ENCODE measurements at places on chromosomes 7 and 10.

GRCh38 chr7:46755120-46756034 is 826.5 kb downstream of the TNS3 start:
- DNase-seq: no peak

DNA sequence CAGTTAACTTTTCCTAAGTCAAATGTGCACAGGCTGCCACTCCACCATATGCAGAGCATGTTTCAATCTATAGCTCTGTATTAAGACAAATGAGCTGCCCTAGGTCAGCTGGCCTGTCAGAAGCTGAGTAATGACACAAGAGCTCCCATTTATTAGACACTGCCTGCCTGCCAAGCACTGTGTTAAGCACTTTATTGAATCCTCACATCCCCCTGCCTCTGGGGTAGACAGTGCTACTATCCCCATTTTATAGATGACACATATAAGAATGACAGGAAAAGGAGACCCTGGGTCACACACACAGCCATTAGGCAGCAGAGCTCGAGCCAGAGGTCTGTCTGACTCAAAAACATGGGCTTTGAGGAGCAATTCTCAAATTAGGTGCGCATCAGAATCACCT is 179.8 kb upstream of the PDE1C start:
- no peak for DNase-seq

GRCh38 chr7:99204078-99204477 is 3.8 kb downstream of the KPNA7 start:
- no peak for DNase-seq

GRCh38 chr10:84177541-84178141 is 4.0 kb downstream of the GPR15LG start:
- DNase-seq: no peak

DNA sequence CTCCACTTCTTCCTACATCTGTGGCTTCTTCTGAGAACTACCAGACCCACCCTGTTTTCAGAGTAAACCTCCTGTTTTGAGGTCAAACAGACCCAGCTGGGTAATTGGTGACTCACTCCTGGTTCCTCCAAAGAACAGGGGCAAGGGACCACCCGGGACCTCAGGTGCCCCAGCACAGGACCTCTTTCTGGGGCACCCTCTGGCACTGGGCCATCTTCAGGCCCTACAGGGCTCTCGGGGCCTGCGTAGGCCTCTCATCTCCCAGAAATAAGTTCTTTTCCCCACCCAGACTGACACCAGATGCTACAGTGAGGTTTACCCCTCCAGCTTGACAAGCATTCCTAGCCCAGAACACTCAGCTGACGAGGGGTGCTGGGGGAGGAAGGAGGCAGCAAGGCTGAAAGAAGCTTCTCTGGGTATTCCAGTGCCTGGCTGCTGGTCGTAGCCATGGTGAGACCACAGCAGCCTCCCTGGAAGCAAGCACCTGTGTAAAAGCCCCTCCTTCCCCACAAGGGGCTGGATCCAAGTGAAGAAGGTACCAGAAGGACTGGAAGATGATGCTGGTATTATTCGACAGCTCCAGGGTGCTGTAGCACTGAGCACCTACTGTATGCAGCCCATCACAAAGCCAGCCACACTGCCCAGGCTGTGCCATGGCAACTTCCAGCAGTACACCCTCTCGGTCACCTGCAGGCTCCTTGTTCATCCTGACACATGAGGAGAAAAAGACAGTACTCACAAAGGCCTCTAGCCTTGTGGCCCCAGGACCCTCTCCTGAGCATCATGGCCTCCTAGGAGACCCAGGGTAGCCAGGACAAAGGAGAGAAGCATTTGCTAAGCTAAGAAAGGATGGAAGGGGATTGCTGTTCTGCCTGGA is 47.4 kb downstream of the ALOX5 start:
- DNase-seq: no peak

DNA sequence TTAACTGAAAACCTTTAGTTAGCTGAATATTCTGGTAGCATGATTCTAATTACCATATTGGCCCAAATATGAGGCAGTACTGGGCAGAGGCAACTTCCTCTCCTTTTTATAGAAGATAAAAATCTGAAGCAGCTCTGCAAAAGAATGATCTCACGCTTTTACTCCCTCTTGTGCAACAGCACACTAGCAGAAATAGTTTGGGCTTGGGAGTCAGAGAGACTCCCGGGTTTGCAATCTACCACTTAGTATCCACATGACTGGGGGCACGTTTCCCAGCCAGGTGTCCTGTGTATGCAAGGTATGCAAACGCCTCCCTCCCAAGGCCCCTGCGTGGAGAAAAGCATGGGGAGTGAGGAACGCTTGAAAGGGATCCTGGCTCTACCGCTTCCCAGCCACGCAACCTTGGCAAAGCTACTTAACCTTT is 47.2 kb upstream of the RHEB start:
- DNase-seq: peak; percentile 30

DNA sequence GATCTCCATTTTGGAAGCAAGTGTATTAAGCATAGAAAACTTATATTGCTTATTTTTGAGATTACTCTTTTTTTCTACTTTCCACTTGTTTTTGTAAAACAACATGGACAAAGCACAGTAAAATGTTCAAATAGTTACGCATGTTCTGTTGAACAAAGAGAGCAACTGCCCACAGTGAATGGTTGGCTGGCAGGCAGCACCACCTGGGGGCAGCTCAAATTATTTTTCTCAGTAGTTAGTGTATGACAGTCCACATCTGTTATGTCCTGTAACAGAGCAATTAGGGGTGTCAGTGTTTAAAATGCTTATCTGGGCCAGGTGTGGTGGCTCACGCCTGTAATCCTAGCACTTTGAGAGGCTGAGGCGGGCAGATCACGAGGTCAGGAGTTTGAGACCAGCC is 46.1 kb upstream of the CACUL1 start:
- no peak for DNase-seq

DNA sequence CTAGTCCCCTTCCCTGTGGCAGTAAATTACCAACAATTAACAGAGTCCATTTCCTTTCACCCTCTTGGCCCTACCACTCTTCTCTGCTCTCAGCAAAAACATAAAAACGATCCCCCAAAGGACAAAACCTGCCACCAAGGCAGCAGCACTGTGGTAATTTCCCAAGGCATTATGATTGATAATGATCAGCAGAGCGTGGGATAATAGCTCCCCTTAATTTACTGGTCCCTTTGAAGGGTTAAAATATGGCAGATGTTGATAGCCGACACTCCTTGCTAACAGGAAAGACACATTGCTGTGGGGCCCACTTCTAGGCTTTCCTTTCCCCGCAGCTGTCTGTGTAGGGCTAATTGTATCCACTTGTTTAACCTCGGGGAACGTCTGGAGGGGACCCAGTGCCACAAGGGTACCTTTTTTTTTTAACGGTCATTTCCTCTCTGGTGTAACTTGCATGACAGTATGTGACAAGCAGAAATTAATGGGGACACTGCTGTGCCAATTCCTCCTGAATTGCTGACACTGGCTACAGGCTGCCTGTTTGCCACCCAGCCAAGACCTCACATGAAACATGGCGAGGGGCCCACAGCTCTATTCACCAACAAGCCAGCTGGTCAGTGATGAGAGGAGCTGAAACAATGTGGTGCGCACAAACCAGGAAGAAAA is 81.3 kb downstream of the CDK6 start:
- no peak for DNase-seq

All from fibroblast of skin of left biceps (primary cell).